ENCODE measurements at places on chromosomes 7 and 10.

- no peaks in the 10 kb centered on the region for H3K4me1 ChIP-seq
- H3K36me3 ChIP-seq: no peaks in the 10 kb centered on the region
- no peak for DNase-seq
- no peak overlapping the region for H3K4me3 ChIP-seq
Observed at GRCh38 chr10:60536529-60537114, 146.9 kb upstream of the ANK3 start.

- no peak for DNase-seq
- no peak overlapping the region for H3K4me3 ChIP-seq
- no peaks in the 10 kb centered on the region for H3K36me3 ChIP-seq
- H3K27ac ChIP-seq: no peak overlapping the region
- H3K27me3 ChIP-seq: no peaks in the 10 kb centered on the region
- H3K4me1 ChIP-seq: no peaks in the 10 kb centered on the region
Observed at GRCh38 chr7:79459381-79459780, 5.9 kb upstream of the MAGI2 start.

DNA sequence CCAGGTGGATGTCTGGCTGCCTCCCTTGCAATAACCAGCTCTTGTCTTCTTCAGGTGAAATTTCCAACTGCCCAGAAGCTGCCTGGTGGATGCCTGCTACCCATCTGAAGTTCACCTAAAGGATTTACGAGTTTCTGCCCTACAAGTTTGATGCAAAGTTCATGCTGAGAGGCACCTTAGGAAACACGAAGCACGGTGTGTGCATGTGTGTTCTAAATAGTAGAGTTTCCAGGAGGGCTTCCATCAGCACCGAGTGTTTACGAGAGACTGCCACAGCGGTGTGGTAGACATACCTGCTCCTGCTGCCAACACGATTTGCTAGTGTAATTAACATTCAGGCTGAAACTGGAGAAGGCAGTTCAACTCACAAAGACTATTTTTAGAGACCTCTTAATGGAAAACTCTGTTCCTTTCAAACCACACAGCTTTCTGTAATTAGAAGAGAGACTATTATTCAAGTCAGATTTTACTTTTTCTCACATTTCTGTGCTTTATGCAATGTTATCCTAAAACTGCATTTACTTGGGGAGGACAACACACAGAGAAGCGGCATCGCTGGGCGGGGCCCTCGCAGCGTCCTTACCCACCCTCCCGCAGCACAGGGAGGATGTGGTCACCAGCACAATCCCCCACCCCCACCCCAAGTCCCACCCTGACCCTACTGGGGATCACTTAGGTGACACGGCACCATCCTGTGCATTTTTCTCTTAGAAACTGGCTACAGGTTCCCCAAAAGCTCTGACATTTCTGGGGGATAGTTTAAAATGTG lies 15.5 kb upstream of the CPXM2 start:
- H3K4me1 ChIP-seq: no peaks in the 10 kb centered on the region
- H3K27me3 ChIP-seq: no peaks in the 10 kb centered on the region
- H3K4me3 ChIP-seq: no peak overlapping the region
- DNase-seq: no peak

DNA sequence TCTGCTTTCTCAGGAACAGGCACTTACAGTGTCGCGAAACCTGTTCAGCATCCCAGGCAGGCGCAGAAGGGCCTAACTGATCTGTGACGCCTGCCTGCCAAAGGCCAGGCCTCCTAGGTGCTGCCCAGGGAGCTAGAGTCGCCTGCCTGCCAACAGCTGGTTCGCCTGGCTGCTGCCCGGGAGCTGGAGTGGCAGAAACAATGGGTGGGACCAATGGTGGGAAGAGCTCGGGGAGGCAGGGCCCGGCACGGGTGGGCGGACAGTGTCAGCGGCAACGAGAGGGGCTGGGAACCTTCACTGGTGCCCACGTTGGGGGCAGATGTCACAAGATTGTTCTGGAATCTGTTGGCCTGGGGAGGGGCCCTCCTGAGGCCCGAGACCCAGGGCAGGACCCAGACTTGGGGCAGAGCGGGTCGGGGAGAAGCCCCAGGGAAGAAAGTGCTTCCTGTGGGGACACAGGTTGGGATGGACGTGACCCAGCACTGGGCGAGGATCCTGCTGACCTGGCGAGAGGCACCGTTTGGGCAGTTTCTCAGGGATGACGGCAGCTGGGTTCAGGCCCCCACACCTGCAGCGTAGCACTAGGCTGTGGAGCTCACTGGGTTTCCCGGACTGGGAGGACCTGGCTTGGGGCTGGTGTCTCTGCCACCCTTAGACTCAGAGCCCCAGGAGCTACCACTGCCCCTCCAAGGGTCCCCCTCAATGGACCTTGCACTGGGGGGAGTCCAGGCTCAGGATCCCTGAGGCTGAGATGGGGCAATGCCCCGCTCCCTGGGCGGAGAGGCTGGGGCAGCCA lies 181.8 kb downstream of the ELFN1 start:
- no peak for DNase-seq
- H3K4me1 ChIP-seq: peaks cover 23% of the 10 kb centered on the region
- no peak overlapping the region for H3K27ac ChIP-seq
- no peaks in the 10 kb centered on the region for H3K36me3 ChIP-seq
- H3K4me3 ChIP-seq: no peak overlapping the region

DNA sequence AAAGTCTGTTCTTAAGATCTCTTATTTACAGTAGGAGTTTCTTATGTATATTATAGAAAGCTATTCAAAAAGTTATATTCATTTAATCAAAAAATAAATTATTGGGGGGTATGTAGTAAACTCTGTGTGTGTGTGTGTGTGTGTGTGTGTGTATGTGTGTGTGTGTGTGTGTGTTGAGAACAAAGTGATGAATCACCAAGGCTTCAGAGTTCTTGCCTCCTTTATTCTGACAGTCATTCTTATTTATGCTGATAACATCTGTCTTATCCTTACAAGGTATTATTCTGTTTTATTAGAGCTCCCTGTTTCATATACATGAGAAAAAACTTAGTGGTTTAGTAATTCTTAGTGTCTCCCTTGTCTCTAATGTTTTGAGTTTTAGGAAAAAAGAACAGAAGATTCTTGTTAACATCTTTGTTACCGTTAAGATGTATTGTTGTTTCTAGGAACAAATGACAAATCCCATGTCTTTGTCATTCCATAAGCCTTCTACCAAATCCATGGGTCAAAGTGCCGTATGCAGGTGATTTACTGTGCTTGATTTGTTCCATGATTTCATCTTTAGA lies 424.0 kb downstream of the EXOC4 start:
- H3K27me3 ChIP-seq: no peaks in the 10 kb centered on the region
- H3K27ac ChIP-seq: no peak overlapping the region
- H3K4me3 ChIP-seq: no peak overlapping the region
- no peaks in the 10 kb centered on the region for H3K4me1 ChIP-seq
- H3K36me3 ChIP-seq: no peaks in the 10 kb centered on the region

GRCh38 chr7:51138123-51139085 lies 178.2 kb downstream of the COBL start:
- H3K36me3 ChIP-seq: no peaks in the 10 kb centered on the region
- no peaks in the 10 kb centered on the region for H3K4me1 ChIP-seq
- H3K4me3 ChIP-seq: no peak overlapping the region
- DNase-seq: no peak

DNA sequence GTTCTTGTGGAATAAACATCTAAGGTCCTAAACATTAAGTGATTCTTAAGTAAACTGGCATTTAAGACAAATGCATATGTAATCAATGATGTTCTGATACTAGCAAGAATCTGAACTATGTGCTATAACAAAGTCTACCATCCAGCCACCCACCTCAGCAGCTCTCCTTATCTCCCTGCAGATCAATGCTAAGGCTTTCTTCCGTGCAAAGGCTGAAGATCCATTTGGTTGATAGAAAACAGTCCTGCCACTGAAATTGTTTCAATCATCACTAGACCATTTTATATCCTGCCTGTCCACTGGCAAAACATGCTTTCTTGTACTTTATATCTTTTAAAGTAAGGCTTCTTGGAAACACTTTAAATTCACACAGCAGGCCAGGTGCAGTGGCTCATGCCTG lies 6.3 kb upstream of the SMKR1 start:
- DNase-seq: no peak
- no peak overlapping the region for H3K27ac ChIP-seq
- no peak overlapping the region for H3K4me3 ChIP-seq
- no peaks in the 10 kb centered on the region for H3K4me1 ChIP-seq

- no peaks in the 10 kb centered on the region for H3K36me3 ChIP-seq
- no peak for DNase-seq
- H3K4me3 ChIP-seq: no peak overlapping the region
Observed at GRCh38 chr7:13904689-13905088, 84.8 kb downstream of the ETV1 start.

DNA sequence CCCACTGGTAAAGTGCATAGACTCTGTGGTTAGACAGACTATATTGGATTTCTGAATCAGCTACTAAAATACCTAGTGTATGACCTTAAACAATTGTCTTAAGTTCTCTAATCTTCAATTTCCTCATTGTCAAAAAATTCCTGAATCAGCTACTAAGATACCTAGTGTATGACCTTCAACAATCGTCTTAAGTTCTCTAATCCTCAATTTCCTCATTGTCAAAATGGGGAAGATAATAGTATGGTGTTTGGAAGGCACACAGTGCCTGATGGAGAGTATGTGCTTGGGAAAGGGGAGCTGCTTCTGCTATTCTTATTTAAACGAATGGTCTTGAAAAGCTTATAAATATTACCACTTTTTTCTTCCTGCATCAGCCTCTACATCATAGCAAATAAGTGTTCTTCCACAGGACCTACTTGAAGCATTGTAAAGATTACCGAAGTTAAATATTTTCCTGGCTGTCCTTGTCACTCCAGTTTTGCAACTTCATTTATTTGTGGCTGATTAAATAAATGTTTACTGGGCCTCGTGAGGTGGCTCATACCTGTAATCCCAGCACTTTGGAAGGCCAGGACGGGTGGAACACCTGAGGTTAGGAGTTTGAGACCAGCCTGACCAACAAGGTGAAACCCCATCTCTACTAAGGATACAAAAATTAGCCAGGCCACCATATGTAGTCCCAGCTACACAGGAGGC lies 64.4 kb upstream of the ITGA8 start:
- no peak overlapping the region for H3K27ac ChIP-seq
- no peak for DNase-seq
- H3K4me1 ChIP-seq: no peaks in the 10 kb centered on the region
- H3K36me3 ChIP-seq: peaks cover 17% of the 10 kb centered on the region

DNA sequence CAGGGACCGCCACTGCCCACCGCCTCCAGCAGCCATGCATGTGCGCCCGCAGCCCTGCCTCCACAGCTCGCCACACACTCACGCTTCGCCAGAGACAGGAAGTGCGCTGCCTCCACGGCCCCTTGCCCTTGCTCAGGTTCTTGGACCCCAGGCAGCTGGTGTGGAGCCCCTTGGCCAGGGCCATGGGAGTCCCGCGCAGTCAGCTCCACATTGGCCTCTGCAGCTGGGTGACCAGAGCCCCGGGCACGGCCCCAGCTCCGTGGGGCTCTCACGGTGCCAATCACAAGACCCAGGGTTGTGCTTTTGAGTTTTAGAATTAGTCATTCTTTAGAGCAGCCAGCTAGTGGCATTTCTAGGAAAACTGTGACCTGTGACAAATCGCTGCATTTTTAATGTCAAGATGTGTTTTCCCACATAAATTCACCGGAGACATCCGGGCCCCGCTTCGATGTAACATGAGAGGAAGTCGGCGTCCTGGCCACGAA lies 4.3 kb upstream of the UTF1 start:
- no peak overlapping the region for H3K4me3 ChIP-seq
- H3K27me3 ChIP-seq: peaks cover 6% of the 10 kb centered on the region
- no peaks in the 10 kb centered on the region for H3K36me3 ChIP-seq
- no peaks in the 10 kb centered on the region for H3K4me1 ChIP-seq
- peak overlapping the region; percentile 54 for H3K27ac ChIP-seq
- no peak for DNase-seq

DNA sequence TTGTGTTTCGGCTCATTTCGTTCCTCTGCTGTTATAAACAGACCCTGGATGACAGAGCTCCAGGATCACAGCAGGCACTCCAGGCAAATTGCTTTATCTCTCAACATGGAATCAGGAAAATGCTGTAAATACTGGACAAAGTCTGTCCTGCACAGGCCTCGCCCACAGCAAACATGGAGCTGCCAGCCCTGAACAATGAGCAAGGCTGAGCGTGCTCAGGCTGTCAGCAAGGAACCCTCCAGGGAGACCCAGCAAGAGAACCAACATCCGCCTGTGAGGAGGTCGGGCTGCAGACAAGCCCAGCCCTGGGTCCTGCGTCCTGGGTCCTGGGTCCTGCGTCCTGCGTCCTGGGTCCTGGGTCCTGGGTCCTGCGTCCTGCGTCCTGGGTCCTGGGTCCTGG lies 180.8 kb downstream of the PTPRN2 start:
- no peak for DNase-seq
- no peak overlapping the region for H3K4me3 ChIP-seq
- H3K27ac ChIP-seq: no peak overlapping the region
- no peaks in the 10 kb centered on the region for H3K4me1 ChIP-seq
- H3K36me3 ChIP-seq: no peaks in the 10 kb centered on the region

- H3K27me3 ChIP-seq: no peaks in the 10 kb centered on the region
- no peaks in the 10 kb centered on the region for H3K36me3 ChIP-seq
- DNase-seq: no peak
- no peak overlapping the region for H3K4me3 ChIP-seq
Observed at GRCh38 chr7:93039786-93040185, 78.0 kb downstream of the SAMD9 start.

DNA sequence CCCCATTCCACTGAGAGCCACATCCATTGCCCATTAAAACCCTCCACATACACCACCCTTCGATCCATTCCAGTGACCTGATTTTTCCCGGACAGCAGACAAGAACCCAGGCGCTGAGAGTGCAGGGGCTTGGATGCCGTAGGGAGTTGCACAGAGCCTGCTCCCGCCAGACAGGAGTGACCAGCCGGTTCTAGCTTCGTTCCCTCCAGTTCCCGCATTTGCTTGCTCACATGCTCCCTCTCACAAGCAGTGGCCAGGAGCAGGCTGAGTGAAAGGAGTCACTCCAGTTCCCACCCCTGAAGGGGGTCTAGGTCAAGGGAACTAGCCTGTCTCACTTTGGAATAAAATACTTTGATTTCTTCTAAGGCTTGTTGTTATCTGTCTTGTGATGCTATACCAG lies 119.5 kb downstream of the SKIDA1 start:
- no peaks in the 10 kb centered on the region for H3K27me3 ChIP-seq
- DNase-seq: no peak
- no peaks in the 10 kb centered on the region for H3K36me3 ChIP-seq
- H3K4me3 ChIP-seq: no peak overlapping the region
- H3K27ac ChIP-seq: no peak overlapping the region

DNA sequence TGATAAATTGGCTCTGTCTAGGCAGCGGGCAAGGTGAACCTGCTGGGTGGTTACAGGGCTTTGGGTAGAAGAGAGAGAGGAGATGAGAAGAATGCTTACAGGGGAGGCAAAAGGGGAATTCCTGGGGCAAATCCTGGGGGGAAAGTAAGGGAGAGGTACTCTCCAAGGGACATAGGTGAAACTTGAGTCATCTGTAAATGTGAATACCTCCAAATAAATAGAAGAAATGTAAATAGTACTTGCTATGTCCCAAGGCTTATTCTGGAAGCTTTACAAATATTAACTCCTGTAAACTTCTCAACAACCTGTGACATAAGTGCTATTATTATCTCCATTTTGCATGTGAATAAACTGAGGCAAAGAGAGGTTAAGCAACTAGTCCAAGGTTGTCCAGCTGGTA lies 57.7 kb upstream of the CDK13 start:
- no peak for DNase-seq
- H3K27me3 ChIP-seq: peaks cover 4% of the 10 kb centered on the region
- H3K4me3 ChIP-seq: no peak overlapping the region
- H3K4me1 ChIP-seq: no peaks in the 10 kb centered on the region
- no peaks in the 10 kb centered on the region for H3K36me3 ChIP-seq
